ENCODE measurements at places on chromosomes 7 and 10.

DNA sequence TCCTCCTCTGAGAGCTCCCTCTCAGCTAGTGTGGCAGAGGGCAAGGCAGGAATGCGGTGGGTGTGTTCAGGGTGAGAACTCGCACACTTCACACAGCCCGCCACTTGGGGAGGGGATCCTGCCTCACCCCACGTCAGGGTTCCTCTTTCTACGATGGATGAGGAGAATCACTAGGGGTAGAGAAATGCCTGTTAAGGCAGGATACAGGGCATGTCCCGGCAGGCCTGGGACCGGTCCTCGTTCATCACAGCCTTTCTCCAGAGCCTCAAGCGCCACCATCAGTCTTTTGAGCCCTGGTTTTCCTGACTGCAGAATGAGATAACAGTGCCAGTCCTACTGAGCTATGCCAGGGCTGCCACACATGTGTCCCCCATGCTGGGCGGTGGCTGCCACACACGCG is 546.7 kb upstream of the ADARB2 start:
- no peak for DNase-seq

DNA sequence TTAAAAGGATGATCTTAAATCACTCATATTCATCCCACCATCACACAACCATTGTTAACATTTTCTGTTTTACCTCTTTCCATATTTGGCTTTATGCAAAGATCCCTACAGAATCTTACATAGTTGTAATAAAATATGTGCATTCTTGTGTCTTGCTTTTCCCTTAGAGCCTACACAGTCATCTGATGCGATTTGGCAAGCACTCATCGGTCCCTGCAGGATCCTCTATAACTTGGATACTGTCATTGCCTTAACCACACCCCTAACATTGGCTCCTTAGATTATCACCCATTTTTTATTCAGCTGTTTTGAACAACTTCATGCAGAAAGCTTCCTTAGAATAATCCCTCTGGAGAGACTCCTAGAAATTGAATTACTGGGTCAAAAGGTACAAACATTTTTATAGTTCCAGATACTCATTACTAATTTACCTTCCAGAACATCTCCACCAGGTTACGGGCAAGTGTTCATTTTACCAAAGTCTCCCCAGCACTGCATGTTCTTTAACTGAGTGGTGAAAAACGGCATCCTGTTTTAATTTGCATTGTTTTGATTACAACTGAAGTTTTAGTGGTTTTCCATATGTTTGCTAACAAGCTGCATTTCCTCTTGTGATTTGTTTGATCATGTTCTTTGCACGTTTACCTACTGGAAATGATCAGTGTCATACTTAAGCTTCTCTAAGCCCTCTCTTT is 268.3 kb downstream of the GRID1 start:
- DNase-seq, result no peak

- no peak for DNase-seq
Measured at GRCh38 chr10:109665321-109665720, 258.0 kb downstream of the XPNPEP1 start.

GRCh38 chr7:114293289-114294012 is 121.2 kb upstream of the FOXP2 start:
- DNase-seq, result no peak
